Activated T-cell treated with anti-CD3 and anti-CD28 coated beads for 1 hour (primary cell): ENCODE measurements at places on chromosomes 6 and 20.

GRCh38 chr6:73614802-73615201 is 39.0 kb downstream of the SLC17A5 start:
- no peak for DNase-seq

DNA sequence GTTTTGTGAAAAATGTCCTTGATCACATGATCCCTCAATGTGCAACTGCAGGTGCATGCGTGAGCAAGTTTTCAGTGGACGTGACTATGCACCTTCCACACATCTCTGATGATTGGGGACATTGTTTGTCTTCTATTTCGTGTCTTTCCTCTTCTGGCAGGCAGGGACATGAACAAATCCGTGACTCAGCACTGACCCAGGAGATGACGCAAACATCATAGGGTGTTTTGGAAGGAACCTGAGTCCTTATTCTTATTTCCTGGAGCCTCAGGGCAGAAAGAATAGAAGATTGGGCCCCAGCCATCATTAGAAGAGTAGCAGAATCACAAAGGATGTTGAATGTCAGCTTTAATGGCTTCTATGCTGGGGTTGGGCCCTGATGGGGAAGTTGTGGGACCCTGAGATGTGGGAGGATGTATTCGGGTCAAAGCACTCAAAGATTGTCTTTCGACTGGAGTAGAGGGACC is 11.9 kb upstream of the SIRPD start:
- DNase-seq, result no peak

- no peak for DNase-seq
Measured at GRCh38 chr6:54805077-54805476, 41.5 kb upstream of the FAM83B start.

GRCh38 chr20:58389324-58389967 is 417 bp downstream of the VAPB start:
- peak; percentile 6 for DNase-seq

DNA sequence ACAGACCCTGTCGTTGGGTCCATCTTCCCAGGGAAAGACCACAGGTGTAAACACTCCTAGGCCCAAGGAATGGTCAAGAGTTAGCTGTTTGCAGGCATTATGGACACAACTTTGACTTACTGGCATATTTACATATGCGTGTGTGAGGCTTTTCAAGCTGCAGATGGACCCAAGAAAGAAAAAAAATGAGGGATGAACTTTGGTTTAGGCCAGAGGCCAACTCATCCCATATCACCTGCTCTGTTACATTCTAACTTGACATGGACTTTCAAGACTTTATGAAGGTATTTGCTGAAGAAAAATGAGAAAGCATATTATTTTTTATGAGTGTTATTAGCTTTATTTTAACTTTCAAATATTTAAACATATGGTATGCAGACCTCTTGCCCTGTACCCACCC is 6.9 kb downstream of the COL19A1 start:
- DNase-seq, result no peak

- no peak for DNase-seq
Measured at GRCh38 chr6:1082285-1082935, 229.5 kb upstream of the FOXQ1 start.

DNA sequence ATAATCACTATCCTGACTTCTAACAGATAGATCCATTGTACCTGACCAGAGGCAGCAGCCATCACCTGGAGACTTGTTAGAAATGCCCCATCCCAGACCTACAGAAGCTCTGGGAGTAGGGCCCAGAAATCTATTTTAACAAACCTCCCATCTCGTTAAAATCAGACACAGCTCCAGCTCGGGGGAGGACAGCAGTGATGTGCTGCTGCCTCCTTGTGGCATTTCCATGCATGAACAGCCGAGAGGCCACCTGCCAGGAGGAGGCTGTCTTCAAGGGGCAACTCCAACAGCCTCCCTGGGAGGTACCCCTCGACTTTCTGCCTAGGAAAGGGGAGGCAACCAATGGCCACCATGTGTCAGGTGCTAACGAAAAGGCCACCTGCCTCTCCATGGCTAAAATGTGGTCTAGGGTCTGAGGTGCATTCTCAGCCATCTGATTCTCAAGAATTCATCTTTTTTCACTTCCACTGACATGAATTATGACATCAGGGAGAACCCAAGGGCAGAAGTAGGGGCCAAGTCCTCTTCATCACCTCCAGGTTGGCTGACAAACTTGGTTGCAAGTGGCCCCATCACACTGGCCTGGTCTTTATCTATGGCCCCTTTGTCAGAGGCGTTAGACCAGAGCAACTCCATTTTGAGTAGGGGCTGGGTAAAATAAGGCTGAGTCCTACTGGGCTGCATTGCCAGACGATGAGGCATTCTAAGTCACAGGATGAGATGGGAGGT is 12.2 kb upstream of the KCNK15 start:
- peak; percentile 40 for DNase-seq

GRCh38 chr6:141326925-141327324 is 805.8 kb upstream of the GJE1 start:
- no peak for DNase-seq

GRCh38 chr20:48965189-48965910 is 43.8 kb downstream of the ARFGEF2 start:
- no peak for DNase-seq

GRCh38 chr20:12573442-12573841 is 435.3 kb upstream of the SPTLC3 start:
- DNase-seq, result no peak

- no peak for DNase-seq
Measured at GRCh38 chr6:134806180-134806798, 143.6 kb downstream of the ALDH8A1 start.

DNA sequence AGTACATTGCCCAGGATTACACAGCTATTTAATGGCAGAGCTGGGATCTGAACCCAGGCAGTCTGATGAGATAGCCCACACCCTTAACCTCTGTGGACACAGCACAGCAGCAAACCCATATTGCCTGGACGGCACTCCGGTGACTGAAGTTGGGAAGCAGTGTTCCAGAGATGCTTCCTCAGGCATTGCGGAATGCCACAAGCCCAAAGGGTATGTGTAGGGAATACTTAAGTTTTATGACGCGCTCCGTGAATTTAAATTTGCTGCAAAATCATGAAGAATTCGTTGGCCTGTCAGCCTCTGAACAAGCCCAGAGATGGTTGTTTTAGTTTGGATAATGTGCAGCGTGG is 46.4 kb downstream of the PSMG4 start:
- DNase-seq, result no peak

DNA sequence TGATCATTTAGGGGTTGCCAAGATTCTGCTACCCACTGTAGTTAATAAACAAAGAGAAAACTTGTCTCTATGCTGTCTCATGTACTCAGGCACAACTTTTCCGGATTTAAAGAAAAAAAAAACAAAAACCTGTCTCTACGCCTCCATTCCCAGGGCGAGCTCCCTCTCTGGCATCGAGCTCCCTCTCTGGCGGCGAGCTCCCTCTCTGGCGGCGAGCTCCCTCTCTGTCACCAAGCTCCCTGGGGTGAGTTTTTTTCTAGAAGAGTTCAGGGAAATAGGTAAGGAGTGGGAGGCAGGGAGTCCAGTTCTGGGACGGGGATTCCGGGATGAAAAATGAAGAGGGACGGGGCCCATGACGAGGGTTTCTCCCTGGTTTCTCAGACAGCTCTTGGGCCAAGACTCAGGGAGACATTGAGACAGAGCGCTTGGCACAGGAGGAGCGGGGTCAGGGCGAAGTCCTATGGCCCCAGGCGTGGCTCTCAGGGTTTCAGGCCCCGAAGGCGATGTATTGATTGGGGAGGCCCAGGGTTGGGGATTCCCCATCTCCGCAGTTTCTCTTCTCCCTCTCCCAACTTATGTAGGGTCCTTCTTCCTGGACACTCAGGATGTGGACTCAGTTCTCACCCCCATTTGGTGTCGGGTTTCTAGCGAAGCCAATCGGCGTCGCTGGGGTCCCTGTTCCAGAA is 16.5 kb upstream of the HLA-A start:
- no peak for DNase-seq

- DNase-seq, result no peak
Measured at GRCh38 chr6:33689879-33690278, 21.6 kb downstream of the UQCC2 start.

- no peak for DNase-seq
Measured at GRCh38 chr20:61960836-61961235, 104.8 kb downstream of the TAF4 start.
